Dorsolateral prefrontal cortex (tissue), 122 donors: ENCODE measurements at places on chromosomes 3 and 15.

DNA sequence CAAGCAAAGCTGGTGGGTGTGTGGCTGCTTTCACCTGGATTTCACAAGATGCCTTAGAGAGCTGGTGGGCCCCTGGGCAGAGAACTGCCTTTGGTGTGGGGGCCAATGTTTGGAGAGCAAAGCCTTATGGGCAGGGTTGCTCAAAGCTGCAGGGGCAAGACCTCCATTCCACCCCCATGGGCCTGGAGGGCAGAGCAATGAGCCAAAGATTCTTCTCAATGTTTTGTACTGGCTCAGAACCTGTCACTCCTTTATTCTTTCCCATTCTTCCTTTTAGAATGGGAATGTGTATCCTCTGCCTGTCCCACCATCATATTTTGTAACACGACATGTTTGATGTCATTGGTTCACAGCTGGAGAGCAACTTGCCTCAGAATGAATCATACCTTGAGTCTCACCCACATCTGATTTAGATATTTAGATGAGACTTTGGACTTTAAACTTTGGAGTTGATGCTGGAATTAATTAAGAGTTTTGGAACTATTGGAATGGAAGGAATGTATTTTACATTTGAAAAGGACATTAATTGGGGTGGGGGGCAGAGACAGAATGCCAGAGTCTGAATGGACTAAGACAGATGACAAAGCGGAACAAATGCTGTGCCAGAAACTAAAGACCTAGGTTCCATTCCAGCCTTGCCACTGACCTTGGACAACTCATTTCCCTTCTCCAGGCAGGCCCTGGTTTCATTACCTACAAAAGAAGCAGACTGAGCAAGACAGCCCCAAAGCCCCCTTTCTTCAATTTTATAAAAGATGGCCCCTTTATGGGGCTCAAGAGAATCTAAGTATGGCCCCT, 72.9 kb downstream of the DAPK2 start:
- no peak for DNase-seq

- DNase-seq: no peak
Measured at GRCh38 chr3:107241217-107241616, 136.0 kb upstream of the CCDC54 start.

DNA sequence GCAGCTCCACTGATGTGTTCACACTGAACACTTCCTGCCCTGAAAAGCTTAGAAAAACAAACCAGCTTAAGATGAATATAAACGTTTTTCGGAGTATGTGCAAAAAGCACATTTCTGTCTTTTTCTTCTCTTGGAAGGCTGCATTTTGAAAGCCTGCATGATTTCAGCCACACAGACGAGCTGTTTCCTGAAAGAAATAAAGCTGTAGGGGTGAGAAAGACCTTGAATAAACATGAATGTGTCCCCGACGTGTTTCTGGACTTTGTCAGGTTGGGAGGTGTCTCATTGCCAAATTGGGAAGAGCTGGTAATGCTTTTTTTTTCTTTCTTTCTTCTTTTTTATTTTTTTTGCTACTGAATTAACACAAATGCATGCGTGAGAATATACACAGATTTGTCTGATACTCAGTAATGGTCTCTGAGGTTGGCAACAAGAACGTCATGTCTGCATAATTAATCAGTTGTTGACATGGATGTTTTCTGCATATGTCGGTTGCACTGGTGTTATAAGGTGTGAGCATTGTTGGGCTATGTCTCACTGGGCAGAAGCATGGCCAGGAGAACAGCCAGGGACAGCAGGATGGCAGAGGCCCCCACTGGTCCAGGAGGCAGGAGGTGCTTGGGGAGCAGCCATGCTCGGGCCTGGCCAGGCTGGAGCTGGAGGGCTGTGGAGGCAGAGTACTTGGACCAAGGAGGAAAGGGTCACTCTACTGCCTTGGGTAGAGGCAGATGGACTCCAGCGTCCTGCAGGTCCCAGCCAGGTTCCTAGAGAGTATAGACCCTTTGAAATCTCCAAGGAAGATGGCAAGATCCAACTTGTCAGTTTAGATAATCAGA, 39.0 kb downstream of the ADAMTSL3 start:
- no peak for DNase-seq

GRCh38 chr15:50190166-50190570, 8.2 kb downstream of the SLC27A2 start:
- DNase-seq: no peak

GRCh38 chr15:59879506-59880265, 124.4 kb upstream of the FOXB1 start:
- DNase-seq: no peak

DNA sequence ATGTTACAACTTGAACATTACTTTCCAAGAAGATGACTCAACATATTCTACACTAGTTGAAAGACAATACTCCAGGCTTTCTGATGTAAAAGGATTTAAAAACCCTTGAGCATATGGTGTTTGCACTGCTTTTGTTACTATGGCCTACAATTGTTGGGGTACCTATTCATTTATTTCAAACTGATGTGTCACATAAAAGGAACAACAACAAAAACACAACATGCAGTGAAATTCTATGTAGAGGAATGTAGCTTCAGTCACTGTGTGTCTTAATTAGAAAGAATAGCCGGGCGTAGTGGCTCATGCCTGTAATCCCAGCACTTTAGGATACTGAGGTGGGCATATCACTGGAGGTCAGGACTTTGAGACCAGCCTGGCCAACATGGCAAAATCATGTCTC, 1.6 kb downstream of the SPATA16 start:
- no peak for DNase-seq

DNA sequence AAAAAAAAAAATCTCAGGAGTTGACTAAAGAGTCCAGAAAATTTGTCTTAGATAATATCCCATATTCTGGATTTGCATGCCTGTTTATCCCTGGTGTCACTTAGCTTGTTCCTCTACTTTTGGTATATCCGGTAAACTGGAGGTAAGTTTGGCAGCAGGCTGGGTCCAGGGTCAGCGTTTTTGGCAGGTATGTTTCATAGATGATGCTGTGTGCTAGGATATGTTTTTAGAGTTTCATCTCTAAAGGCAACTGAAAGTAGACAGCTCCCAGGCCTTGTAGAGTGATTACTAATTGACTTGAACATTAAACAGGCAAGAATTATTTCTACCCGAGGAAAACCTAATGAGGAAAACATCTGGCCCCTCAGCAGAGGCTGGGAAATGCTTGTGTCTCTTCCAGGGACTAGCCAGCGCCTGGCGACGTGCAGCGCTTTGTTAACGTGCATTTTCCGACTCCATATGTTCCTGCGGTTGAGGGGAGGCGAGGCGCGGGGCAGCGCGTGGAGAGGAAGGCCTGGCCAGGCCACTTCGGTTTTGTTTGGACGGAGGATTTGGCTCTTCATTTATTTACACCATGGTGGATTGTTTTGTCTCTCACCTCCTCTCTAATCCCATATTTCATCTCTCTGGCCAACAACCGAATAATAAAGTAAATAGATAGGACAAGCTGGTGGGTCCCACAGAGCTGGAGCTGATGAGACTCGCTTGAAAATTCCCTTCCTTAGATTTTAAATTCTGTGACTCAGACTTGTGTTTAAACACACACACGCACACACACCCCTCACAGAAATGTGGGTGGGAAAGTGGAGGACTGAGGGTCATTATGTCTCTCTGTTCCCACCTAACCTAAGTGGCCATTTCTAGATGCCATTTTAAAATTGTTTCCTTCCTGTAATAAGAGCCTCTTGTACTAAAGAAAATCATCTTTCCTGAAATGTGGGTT, 65.3 kb downstream of the ASB7 start:
- DNase-seq: no peak

DNA sequence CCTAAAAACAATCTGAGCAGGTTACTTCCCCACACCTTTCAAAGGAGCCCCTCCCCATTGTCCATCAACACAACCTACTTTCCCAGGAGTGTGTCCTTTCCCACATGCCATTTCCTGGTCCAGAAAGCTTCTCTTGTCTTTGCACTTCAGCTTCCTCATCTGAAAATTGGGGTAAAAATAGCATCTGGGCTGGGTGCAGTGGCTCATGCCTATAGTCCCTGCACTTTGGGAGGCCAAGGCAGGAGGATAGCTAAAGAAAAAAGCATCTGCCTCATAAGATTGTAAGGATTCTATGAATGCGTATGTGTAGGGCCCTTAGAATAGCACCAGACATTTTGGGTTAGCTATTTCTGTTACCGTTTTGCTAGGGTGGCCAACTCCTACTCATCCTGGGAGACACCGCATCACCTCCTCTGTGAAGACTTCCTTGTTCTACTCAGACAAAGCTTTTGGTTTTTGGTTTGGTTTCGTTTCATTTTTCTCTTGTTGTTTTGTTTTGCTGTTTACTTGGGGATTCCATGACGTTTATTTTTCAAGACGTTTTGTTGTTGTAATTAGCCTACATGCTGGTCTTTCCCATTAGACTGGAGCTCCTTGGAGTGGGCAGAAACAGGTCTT, 224.4 kb upstream of the TLE3 start:
- DNase-seq: no peak

DNA sequence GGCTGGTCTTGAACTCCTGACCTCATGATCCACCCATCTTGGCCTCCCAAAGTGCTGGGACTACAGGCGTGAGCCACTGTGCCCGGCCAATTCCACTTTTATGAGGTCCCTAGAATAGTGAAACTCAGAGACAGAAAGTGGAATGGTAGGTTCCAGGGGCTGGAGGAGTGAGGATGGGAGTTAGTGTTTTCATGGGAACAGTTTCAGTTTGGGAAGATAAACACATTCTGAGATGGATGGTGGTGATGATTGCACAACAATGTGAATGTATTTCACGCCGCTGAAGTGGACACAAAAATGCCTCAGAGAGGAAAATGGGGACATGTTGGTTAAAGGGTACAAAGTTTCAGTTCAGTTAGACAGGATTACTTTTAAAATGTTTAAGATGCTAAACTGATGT, 22.5 kb upstream of the HDAC11 start:
- DNase-seq: no peak
